NT2/D1 (cell line): ENCODE measurements at places on chromosomes 1 and 21.

DNA sequence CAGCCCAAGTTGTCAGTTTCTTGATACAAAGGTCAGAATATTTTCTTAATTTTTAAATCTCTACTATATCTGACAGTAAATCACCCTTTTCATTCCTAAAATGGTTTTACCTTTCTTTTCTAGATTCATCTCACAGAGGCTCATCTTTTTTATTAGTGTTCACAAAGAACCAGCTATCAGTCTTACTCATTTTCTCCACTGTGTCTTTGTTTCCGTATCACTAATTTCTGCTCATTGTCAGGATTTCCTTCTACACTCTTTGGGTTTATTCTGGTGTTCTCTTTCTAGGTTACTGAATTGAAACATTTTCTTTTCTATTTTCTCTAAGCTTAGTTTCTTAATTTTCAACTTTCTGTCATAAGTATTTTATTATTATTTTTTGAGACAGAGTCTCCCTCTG, 8.7 kb downstream of the AGPAT3 start:
- no peak for DNase-seq

DNA sequence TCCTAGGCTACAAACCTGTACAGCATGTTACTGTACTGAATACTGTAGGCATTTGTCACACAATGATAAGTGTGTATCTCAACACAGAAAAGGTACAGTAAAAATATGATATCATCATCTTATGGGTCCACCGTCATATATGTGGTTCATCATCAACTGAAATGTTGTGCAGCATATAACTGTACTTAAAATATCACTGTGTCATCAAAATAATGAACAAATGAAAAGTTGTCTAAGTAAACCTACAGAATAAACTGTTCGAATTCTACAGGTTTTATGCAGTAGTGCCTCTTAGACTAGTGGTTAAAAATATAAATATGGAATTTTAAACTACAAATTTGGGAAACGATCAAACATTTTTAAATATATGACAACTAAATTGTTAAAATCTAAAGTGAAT, 328.8 kb downstream of the KCTD3 start:
- DNase-seq, result no peak

- DNase-seq, result no peak
Observed at GRCh38 chr1:224404916-224405603, 29.5 kb downstream of the WDR26 start.

DNA sequence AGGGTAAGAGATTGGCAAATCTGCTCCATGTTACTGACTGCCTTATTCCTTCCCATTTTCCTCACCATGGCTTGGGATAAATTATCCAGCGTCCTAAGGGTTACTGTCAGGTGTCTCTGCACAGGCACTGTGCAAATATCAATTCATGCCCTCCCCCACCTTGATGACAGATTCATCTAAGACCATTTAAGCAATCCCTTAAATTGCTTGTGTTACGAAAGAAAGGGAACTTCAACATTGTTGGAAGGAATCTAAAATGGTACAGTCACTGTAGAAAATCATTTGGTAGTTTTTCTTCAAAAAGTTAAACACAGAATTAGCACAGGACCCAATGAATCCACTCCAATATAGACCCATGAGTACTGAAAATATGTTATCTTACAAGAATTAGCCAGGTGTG, 17.6 kb upstream of the MTARC2 start:
- DNase-seq, result no peak

DNA sequence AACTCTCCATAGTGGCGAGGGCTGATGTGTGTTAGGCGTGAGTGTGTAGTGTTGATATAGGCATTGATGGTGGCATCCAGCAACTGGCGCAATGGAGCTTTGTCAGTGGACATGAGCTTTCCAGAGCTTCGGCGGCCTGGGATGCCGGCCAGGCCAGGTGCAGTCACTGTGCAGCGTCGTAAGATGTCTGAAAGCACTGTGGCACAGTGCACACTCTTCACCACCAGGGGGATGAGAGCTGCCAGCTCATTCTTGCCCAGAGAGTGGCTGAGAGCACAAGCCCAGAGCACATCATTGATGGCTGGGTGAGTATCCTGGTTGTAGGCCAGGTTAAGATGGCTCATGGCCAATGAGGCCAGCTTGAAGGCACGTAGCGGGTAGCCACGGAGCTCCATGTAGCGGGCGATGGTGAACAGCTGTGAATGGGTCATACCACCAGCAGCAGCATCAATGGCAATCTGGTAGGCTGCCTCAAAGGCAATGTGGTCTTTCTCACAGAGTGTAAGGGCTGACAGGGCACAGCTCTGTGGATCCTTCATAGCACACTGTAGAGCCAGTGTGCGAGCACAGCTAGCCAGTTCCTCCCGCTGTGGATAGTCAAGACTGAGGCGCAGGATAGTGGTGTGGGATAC, 6.7 kb downstream of the UROD start:
- DNase-seq, result peak; percentile 55

GRCh38 chr1:54339126-54339525, 67.1 kb downstream of the SSBP3 start:
- no peak for DNase-seq

GRCh38 chr1:158059984-158060383, 66.5 kb downstream of the KIRREL1 start:
- peak; percentile 62 for DNase-seq

- DNase-seq, result no peak
Observed at GRCh38 chr1:7967196-7967595, 5.7 kb downstream of the PARK7 start.

DNA sequence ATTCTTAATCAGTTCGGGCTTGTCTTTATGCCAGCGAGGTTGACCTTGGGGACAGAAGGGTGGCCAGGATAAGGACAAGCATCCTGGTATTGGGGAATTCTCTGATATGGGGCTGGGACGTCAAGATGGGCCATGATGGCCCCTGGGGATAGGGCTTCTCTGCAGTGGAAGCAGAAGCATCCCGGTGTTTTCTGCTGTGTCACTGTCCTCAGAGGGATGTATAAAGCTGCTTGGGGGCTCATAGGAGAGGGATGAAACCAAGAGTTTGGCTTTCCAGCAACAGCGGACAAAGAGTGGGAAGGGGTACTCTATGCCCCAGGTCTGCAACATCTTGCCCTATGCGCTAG, 1.4 kb upstream of the ATP1B1 start:
- no peak for DNase-seq

- no peak for DNase-seq
Observed at GRCh38 chr1:155125946-155126555, 1.6 kb upstream of the EFNA1 start.

DNA sequence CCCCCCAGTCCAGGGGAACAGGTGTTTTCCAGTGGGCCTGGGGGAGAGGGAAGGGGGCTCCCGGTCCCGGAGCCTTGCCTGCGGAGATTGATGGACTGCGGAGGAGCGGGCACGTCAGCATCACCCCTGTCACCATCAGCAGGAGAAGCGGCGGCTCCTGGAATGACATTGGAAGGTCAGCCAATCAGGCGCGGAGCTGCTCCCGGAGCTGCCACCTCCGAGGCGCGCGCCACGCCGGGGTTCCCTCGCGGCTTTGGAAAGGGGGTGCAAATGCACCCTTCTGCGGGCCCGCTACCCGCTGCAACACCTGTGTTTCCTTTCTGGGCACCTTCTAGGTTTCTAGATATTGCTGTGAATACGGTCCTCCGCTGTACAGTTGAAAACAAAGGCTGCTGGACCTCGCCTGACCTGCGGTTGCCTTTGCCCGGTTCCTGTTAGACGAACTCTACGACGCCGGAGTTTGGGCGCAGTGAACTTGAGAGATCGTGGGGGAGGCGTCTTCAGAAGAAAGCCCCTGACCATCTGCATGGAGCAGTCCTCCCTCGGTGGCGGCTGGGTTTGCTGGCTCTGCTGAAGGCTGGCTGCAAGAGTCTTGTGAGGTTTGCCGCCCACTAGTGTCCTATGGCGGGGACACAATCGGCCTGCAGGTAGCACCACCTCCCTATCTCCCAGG, 5.3 kb downstream of the DSCAM start:
- DNase-seq, result peak; percentile 82

DNA sequence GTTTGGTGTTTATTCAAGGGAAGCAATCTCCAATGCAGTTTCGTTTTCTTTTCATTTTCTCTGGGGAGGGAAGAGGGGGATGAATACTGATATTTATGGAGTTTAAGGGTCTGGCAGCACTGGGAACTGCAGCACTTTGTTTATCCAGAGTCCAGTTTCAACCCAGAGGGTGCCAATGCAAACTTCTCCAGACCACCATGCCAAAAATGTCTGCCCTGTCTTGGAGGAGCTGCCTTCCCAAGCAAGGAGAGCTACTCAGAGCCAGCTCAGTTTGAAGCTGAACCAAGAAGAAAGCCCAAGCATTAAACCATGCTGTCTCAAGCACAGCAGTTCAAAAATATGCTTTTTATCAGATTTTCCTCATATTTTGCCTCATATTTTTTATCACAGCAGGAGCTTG, 589.7 kb downstream of the LMO4 start:
- DNase-seq, result no peak

- DNase-seq, result no peak
Observed at GRCh38 chr1:17184161-17184665, 20.7 kb upstream of the PADI1 start.

- no peak for DNase-seq
Observed at GRCh38 chr1:91660708-91661107, 160.1 kb downstream of the CDC7 start.

- DNase-seq, result no peak
Observed at GRCh38 chr1:116231752-116232151, 120.6 kb downstream of the MAB21L3 start.
